ENCODE measurements at places on chromosomes 7 and 10.

GRCh38 chr10:118458957-118459641 is 117.0 kb upstream of the FAM204A start:
- DNase-seq = no peak

GRCh38 chr10:52111101-52111891 is 202.8 kb upstream of the DKK1 start:
- no peak for DNase-seq

GRCh38 chr7:120064565-120064964 is 208.4 kb upstream of the KCND2 start:
- no peak for DNase-seq

GRCh38 chr7:105621617-105622016 is 40.3 kb upstream of the EFCAB10 start:
- DNase-seq = no peak

- DNase-seq = no peak
Measured at GRCh38 chr7:88169717-88170320, 50.0 kb downstream of the SRI start.

GRCh38 chr10:104809288-104810090 is 168.4 kb downstream of the SORCS3 start:
- DNase-seq = no peak

DNA sequence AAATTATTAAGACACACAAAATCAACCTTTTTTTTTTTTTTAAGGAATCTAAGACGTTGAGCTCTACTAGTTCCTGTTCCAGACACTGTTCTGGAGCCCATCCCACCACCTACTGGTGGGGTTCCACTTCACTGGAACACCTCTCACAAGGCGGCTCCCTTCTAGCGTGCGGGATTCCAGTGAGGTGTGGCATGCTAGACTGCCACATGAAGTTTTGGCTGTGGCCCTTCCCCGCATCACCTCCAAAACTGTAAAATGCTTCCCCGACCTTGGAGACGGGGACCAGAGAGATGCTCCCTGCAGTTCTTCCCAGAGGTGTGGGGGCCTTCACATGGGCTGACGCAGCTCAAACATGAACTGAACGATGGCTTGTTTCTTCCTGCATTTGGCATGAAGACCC is 12.6 kb downstream of the FAM53B start:
- no peak for DNase-seq

GRCh38 chr10:86167121-86167761 is 199.4 kb downstream of the GRID1 start:
- no peak for DNase-seq

DNA sequence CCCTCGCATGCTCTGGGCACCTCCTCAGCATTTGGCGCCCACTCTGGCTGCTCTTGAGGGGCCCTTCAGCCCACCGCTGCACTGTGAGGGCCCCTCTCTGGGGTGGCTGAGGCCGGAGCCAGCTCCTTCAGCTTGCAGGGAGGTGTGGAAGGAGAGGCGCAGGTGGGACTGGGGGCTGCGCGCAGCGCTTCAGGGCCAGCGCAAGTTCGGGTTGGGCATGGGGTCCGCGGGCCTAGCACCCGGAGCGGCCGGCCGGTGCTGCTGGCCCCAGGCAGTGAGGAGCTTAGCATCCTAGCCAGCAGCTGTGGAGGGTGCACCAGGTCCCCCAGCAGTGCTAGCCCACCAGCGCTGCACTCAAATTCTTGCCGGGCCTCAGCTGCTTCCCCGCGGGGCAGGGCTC is 305.6 kb upstream of the ANKRD30A start:
- no peak for DNase-seq

- no peak for DNase-seq
Measured at GRCh38 chr10:74836877-74837276, 10.5 kb downstream of the KAT6B start.

- DNase-seq = no peak
Measured at GRCh38 chr7:96973986-96974385, 31.4 kb upstream of the DLX6 start.

- no peak for DNase-seq
Measured at GRCh38 chr10:17805921-17806577, 3.1 kb upstream of the MRC1 start.

DNA sequence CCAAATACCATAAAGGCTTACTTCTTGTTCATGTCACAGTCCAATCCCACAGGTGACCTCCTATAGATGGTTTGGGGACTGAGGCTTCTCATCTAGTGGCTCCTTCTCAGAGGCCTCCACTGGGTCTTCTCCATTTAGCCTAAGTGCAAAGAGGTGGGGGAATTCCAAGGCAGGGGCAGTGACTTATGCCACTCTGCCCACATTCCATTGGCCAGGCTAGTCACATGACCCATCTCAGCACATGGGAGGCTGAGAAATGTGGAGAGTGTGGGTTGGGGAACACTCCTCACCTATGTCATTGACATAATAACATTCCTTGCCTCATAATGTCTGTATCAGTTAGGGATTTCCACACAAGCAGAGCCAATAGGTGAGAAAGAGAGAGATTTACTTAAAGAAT is 104.3 kb upstream of the PLXNA4 start:
- no peak for DNase-seq

DNA sequence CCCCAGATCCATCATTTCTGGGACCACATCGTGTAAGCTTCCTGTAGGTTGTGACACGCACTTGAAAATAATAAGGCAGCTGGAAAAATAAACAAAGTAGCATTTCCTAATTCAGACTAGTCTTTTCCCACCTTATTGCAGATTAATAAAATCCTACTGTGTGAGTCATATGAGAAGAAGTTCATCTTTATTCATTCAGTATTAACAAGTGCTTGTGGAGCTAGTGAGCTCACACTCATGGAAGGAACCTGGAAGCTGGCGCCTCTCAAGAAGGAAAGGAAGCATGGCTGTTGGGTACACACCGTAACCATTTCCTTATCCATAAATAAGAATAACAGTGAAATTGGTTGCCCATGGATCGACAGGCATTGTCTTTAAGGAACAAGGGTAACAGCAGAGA is 152.6 kb upstream of the PFKP start:
- DNase-seq = no peak

Data from HL-60 (cell line).